NCI-H2081 (cell line): ENCODE measurements at places on chromosomes 13 and 19.

- no peak for DNase-seq
Measured at GRCh38 chr13:110716247-110716515, 2.7 kb downstream of the ING1 start.

GRCh38 chr19:54877471-54877870, 3.4 kb downstream of the FCAR start:
- DNase-seq = no peak

GRCh38 chr13:42899266-42899665, 92.8 kb downstream of the EPSTI1 start:
- DNase-seq = no peak

DNA sequence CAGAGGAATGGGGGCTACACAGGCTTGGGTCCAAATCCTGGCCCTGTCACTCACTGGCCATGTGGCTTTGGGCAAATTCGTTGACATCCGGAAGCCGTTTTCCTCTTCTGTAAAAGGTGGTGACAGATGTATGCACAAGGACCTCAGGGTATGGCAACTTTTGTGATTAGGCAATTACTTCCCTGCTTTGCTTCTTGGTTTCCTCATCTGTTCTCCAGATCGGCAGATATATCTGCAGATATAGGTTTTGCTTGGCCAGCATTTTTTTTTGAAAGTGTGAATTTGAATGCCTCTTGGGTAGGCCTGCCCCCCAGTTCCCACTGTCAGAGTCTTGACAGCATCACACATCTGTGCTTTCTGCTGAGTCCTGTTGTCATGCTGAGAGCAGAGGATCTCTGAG, 17.7 kb downstream of the TMEM272 start:
- no peak for DNase-seq

DNA sequence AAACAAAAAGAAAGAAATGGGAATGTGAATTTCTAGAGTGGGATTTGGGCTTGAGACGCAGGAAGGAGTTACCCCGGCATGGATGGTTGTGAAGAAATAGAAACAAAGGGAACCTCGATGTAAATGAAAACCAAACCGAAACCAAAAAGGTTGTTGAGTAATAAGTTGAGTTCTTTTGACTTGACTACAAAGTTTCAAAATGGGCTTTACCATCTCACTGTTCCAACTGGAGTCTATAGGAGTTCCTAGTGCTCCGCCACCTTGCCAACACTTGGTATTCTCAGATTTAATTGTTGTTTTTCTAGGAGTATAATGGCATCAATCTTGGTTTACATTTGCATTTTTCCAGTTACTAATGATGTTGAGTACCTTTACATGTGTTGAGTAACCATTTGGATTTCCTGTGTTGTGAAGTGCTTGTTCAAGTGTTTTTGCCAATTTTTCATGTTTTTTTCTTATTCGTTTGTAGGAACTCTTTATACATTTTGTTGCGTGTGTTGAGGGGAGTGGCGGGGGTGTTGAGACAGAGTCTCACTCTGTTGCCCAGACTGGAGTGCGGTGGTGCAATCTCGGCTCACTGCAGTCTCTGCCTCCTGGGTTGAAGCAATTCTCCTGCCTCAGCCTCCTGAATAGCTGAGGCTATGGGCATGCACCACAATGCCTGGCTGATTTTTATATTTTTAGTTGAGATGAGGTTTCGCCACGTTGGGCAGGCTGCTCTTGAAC, 9.2 kb downstream of the UBE2S start:
- no peak for DNase-seq

DNA sequence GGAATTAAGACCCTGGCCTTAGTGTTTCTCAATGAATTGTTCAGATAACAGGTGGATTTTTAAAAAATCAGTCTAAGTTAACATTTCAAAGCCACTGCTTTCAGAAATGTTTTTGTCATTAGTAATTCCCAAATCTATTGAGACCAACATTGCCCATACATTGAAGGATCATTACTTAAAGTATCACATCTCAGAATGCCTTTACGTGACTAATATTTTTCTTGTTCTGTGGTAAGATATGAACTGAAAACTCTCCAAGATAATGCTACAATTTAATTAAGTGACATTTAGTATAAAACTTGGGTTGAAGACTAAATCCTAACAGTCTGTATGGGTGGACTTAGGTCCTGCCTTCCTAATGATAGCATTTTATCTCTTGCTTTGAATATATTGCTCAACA, 59.4 kb upstream of the POSTN start:
- DNase-seq = no peak

DNA sequence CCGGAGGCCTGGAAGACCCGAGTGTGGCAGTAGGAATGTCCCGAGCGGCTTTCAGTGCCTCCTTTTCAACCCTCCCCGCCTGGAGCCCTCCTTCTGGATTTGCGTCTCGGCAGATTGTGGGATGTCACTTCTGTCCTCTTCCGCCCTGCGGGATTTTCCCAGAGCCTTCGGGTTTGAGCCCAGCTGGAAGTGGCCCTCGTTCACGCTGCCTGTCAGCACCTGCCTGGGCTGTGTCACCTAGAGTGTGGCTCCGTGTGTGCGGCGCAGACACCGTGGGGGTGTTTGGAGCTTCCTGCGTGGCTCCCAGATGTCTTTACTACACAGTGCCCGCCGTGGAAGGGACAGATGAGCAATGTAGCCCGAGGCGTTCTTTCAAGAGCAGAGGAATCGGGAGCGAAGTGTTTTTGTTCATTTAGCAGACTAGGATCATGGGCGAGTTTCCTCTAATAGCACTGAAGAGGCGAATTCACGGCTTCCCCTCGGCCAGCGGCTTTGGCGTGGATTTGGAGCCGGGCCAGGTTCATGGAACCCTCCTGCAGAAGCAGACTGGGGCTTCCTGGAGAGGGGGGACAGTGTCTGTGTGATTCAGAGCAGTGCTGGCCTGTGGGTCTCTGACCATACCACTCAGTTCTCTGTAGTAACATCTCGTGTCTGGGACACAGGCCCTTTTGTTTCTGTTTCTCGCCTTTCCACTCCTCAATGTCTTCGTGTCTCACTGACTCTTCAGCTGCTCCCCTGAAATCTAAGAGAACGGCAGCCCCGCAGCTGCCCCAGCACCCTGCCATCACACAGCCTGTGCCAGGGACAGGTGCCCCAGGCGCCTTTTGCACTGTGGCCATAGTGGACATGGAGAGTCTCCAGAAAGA, 68.0 kb downstream of the KDM4B start:
- DNase-seq = peak; percentile 47

- DNase-seq = no peak
Measured at GRCh38 chr19:52689843-52690368, 44.9 kb downstream of the ZNF611 start.

- no peak for DNase-seq
Measured at GRCh38 chr19:41849067-41849466, 4.2 kb downstream of the DMRTC2 start.

DNA sequence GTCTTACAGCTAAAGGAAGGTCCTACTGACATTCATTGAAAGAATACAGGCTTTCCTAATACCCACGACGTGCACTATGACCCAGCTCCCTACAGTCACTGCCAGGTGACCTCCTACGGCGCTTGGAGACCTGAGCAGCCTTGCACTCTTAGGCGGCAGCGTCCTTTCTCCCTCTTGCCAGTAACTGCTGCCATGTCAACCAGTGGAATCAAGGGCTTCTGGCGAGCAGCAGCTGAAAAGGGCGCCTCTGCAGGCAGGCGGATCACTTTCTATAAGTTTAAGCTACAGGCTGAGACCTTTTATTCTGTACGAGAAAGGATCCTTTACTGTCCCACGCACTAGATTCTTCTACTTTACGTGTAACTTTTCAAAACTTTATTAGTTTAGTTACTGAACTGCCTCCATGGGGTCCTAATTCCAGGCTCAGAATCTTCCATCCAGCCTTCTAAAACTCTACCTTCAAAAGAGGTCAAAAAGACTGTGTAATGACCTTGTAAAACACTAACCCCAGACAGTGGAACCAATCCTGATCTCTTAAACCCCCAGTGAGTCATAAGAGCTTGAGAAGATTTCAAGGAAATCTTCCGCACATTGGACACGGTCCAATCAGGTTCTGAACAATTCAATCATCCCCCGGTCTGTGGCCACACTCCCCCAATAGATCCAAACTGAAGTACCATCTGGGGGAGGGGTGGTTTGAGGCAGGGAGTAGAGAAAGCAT, 1.9 kb downstream of the KCTD12 start:
- DNase-seq = peak; percentile 2

- DNase-seq = no peak
Measured at GRCh38 chr19:32914879-32915660, 45.5 kb upstream of the SLC7A9 start.

DNA sequence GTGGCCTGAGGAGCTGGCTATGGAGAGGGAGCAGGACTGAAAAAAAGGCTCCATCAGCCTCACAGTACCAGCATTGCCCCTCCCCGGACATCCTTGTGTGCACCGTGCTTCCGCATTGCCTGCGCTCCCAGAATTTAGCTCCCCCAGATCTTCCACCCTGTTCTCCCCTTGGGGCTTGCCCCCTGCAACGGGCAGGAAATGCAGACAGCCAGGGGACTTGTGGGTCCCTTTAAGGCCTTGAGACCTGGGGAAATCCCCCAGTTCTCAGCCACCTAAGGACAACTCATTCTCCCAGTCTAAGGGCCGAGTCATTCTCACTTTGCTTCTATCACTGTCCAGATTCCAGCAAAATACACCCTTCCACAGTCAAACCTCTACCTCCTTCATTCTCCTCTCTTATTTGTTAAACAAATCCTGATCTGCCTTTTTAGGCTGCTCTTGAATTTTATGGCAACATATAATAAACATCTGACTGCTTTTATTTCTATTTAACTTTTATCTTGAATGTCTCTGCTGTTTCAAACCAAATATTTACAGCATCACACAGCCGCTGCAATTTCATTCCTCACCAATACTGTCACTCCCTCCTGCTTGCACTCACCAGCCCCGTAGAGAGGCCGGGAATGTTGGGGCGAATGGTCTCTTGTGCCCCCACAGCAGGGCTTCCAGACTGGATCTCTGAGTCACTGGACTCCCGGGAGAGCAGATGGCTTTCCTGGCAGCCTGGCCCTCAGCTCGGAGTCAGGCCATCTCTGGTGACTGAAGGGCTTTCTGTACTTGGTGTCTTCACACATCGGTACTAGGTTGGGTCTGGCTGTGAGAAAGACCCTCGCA, 221.9 kb downstream of the TSHZ3 start:
- no peak for DNase-seq

GRCh38 chr13:50995854-50996253, 86.3 kb downstream of the RNASEH2B start:
- no peak for DNase-seq

- no peak for DNase-seq
Measured at GRCh38 chr13:50636007-50636704, 207.3 kb downstream of the DLEU7 start.

DNA sequence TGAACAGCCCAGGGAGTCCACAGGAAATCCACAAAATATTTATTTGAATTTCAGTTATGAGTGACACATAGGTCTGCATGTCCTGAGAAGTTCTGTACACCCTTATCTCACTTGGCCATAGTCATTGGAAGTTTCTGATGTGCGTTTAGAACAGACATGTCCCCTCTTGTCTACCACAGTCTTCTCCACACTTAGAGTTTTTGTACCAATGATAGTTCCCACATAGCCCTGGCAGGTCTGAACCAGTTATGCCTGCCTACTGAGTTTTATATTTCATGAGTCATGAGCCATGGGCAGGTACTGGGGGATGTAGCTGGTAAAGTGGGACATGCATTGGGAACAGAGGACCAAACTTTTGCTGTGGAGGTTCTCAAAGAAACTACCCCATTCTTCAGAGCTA, 11.3 kb downstream of the ZNF132 start:
- DNase-seq = no peak
